Suppressor macrophage treated with lipopolysaccharide for 4 hours (primary cell): ENCODE measurements at places on chromosomes 1 and 21.
A peak's percentile ranks its signal among the peaks of the same experiment; 100 is the strongest.

DNA sequence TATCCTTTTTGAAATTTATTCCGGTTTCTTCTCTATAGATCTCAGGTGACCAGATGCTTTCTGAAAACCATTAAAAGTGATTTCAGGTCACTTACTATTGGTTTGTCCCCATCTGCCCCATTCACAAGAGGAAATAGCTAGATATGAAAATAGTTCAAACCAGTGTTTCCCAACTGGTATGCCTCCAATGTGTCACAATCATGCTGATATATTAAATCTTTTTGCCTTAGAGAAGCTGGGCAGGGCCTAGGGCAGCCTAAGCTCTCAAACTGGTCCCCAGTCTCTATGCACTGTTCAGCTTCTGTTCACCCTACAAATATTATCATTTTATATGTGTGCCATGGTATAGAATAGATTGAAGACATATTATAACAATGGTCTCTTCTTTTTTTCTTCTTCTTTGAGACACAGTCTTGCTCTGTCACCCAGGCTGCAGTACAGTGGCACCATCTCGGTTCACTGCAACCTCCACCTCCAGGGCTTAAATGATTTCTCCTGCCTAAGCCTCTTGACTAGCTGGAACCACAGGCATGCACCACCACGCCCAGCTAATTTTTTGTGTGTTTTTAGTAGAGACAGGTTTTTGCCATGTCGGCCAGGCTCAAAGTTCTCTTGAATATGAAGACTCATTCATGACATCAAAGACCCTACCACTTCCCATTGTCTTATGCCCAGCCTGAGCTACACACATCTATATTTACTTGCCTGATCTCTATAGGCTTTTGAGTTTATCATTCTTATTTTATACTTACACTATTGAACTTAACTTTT lies 15.7 kb downstream of the PTPN22 start:
- no peak for DNase-seq

DNA sequence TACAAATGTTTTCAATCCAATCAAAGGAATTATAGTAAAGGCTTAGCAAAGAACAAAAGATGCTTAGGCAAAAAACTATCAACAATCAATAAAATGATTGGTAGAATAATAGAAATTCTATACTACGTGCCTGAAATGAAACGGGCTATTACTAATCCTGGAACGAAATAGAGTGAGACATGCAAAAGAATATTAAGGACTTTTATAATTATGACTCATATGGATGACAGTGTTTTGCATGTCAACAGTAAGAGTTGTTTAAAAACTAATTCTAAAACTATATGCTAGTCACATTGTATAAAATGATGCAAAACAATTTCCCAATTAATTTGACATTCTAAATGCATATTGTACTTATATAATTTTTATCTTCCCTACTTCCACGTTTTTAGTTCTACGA lies 35.6 kb downstream of the LRRIQ3 start:
- DNase-seq = no peak

DNA sequence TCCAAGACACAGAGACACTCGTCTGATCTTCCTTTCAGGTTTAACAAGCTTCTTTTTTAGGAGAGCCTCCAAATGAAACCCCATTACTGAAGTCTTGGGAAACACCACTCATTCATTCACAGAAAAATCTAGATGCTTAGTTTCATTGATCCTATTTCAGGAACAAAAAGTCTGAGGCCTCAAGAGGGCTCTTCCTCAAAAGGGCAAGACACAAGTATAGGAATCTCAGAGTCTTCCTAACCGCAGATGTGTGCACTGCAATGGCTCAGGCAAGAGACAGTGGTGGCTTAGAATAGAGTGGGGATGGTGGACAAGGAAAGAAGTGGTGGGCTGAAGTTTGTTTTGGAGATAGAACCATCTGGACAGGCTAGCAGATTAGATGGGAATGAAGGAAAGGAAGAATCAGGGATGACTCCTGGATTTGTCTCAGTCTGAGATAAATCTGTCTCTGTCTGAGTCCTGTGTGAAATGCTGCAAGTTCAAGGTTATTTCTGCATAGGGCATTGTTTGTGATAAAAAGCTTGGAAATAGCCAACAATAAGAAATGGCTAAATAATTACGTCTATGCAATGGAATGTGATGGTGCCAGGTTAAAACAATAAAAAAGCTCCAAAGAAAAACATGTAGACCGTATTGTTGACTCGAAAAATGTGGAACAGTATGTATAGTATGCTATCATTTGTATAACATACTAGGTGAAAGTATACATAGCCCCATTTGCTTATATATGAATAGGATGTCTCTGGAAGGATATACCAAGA lies 8.9 kb upstream of the CTSE start:
- DNase-seq = peak; percentile 64

- DNase-seq = peak; percentile 68
Observed at GRCh38 chr1:26289158-26290059, 9.5 kb downstream of the SH3BGRL3 start.

DNA sequence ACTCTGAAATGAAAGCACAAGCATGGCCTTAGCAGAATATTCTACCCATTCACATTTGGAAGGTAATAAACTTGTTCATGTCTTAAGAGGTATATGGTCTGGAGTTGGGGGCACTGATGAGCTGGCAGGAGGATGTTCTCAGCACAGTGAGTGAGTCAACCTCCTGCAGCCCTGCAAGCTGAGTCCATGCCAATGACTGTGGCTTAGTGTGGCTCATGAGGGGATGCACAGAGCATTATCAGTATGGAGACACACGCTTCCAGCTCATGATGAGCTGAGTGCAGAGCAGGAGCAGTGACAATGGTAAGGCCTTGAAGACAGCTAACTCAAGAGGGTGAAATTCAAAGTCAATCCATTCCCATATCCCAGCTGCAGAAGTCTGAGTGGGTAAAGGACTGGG lies 102.3 kb downstream of the TNFSF18 start:
- DNase-seq = peak; percentile 43

- DNase-seq = no peak
Observed at GRCh38 chr21:18940791-18941190, 537.2 kb upstream of the TMPRSS15 start.

DNA sequence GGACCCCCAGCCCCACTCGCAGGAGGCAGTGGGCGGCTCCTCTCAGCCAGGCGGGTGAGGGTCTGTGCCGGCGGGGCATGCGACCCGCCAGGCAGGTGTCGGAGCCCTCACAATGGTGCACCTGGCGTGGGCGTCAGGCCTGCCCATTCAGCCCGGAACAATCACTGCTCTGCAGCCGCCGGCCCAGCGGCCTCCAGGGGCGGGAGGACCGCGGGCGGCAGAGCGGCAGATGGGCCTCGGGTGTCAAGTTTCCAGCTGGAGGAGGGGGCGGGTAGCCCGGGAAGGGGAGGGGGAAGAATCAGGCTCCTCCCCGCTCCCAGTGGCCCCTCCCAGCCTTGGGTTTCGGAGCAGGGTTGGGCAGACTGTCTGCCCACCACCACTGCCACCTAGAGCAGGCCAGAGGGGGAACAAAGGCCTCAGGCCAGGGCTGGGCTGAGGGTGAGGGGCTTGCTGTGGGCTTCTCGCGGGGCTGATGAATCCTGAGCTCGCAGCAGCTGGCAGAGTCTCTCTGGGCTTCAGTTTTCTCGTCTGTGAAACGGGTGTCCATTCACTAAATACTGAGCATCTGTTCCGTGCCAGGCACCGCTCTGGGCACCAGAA lies 39.5 kb upstream of the CASZ1 start:
- DNase-seq = no peak

GRCh38 chr1:235669277-235669676 lies 19.7 kb upstream of the GNG4 start:
- DNase-seq = no peak

GRCh38 chr21:45516071-45516670 lies 26.1 kb downstream of the SLC19A1 start:
- no peak for DNase-seq

DNA sequence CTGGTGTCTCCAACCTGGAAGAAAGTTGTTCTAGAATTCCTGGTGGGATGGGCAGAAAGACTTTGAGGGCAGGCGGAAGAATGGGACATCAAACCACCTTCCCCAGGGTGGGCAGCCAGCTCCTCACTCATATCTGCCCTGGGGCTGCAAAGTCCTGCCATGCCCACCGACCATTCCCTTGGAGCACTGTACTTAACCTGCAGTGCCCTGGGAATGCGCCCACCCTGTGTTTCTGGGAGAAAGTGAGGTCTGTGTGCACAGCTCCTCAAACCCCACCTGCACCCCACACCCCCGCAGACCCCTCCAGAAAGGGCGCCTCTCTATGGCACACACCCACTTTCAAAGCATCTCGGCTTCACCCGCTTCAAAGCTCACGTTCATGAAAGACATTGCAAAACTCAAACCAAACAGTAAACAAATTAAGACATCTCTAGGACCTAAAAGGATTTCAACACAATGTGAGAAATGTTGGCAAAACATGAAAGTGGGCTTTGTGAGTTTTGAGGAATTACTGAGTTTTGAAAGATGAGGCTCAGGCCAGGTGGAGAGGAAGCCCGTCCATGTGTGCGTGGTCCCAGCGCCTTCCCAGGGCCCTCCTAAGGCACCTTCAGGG lies 25.1 kb downstream of the KRTAP10-1 start:
- no peak for DNase-seq

GRCh38 chr1:26730695-26731094 lies 34.9 kb downstream of the ARID1A start:
- no peak for DNase-seq

- DNase-seq = peak; percentile 23
Observed at GRCh38 chr1:147515045-147515869, 26.0 kb upstream of the BCL9 start.

- DNase-seq = no peak
Observed at GRCh38 chr1:205792961-205793673, 17.8 kb upstream of the RAB29 start.

GRCh38 chr1:26580116-26580515 lies 50.6 kb downstream of the RPS6KA1 start:
- no peak for DNase-seq

GRCh38 chr1:165768513-165769394 lies at the start of gene TMCO1:
TSS of gene TMCO1 (minus strand) at chr1:165768868. CDS start at chr1:165768751, 117 bp downstream.
- DNase-seq = peak; percentile 98

DNA sequence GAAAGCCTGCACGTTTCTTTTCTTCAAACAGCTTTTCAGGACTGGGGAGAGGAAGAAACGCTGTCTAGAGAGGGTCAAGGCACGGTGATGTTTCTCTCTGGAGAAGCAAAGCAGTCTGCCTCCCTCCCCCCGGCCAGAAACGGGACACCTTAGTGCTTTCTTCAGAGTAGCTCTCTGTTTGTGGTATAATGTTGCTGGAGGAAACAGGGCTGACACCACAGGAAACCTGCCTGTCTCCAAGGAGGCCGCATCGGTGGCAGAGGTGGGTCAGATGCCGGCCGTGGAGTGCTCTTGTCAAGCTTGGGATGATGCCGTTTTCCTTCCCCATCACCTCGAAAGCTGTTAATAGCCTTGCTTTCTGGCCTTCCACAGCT lies 139.4 kb downstream of the DHRS3 start:
- DNase-seq = no peak

DNA sequence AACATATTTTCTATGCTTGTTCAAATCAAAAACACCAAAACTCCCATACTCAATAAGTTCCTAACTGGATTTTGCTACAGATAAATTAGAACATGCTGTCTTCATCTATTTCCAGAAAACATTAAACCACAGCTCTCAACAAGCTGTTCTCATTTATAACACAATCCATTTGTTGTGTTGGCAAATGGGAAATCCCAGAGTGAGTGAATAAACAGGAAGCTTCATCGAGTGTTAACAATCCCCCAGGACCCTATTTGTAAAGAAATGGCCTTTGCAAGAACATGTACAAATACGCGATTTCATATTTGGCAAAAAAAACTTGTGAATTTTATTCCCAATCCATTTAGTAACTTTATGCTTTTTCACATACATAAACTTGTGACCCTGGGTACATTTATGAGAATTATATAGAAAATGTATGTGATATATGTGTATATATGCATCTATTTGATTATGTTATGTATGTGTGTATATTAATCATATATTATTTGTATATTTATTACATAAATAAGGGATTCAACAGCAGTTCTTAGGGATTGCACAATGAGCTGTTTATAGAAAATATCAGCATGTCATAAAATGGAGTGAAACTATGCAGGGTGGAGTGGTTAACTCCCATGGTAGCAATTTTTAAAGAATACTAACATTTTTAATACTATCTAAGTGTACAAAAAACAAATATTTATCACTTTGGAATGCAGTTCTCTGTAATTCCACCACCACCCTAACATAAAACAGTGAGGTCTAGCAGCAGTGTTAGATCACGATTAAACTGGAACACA lies 160.0 kb downstream of the NEGR1 start:
- no peak for DNase-seq
